ENCODE measurements at places on chromosomes 3 and 15. TPM values are rescaled to one million over a fixed set of nuclear protein-coding genes. Genes with fewer than 3 reads are reported as not detected.

DNA sequence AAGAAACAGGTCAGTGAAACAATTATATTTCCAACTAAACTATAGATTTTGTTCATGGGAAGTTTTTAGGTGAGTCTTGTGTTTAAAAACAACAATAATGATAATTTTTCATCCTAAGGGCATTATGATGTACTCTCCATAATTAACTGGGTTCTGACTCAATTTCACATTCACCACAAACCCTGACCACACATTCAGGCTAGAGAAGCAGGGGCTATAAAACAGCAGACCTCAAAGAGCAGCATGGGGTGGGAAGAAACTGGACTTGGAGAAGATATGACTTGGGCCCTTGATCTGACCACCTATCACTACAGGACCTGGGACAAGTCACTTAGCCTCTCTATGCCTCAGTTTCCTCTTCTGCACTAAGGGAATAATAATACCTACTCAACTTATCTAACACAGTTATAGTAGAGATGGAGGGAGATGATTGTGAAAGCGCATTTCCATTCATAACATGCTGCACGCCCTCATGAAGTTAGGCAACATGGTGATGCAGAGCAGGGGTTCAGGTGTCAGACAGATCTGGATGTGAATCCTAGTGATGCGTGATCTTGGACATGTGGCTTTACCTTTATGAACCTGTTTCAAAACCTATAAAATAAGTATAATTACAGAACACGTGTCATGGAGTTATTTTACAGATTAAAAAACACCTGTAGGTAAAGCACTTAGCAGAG is 63.0 kb upstream of the ACP3 start:
- no peak overlapping the region for H3K4me3 ChIP-seq
- no peaks in the 10 kb centered on the region for H3K36me3 ChIP-seq
- DNase-seq, result no peak
- no peaks in the 10 kb centered on the region for H3K4me1 ChIP-seq
- no peaks in the 10 kb centered on the region for H3K27me3 ChIP-seq
- H3K27ac ChIP-seq, result no peak overlapping the region

- no peaks in the 10 kb centered on the region for H3K27me3 ChIP-seq
- peak overlapping the region; percentile 27 for H3K27ac ChIP-seq
- H3K36me3 ChIP-seq, result no peaks in the 10 kb centered on the region
- no peak overlapping the region for H3K4me3 ChIP-seq
These were observed 89.4 kb downstream of the PLOD2 start for GRCh38 chr3:146071632-146072031.

DNA sequence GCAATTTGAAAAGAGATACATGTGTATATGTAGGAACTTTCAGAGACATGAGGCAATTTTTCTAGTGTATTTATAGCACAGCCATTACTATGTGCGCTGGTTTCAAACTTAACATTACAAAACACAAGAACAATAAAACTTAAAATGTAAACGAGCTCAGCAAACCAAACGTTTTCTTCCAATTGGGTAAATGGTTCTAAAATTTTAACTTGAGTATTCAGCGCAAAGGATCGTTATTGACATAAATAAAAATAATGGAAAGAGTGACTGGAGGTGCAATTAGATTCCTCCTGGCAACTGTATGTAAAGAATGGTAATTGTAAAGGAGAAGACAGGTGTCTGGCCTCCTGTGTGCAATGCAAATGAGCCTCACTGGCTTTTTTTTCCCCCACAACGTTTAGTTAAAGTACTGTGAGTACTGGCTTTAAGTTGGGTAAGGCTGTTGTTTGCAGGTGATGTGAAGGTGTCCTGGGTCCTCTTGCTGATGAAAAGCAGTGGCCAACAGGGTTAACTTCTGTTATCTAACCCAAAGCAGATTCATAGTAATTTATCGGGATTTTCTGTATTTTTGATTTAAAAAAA is 14.1 kb upstream of the GADL1 start:
- no peaks in the 10 kb centered on the region for H3K36me3 ChIP-seq
- DNase-seq, result no peak

- no peak for DNase-seq
- H3K27me3 ChIP-seq, result no peaks in the 10 kb centered on the region
- H3K4me3 ChIP-seq, result no peak overlapping the region
- no peak overlapping the region for H3K27ac ChIP-seq
These were observed 17.8 kb upstream of the IQCF6 start for GRCh38 chr3:51796854-51797253.

DNA sequence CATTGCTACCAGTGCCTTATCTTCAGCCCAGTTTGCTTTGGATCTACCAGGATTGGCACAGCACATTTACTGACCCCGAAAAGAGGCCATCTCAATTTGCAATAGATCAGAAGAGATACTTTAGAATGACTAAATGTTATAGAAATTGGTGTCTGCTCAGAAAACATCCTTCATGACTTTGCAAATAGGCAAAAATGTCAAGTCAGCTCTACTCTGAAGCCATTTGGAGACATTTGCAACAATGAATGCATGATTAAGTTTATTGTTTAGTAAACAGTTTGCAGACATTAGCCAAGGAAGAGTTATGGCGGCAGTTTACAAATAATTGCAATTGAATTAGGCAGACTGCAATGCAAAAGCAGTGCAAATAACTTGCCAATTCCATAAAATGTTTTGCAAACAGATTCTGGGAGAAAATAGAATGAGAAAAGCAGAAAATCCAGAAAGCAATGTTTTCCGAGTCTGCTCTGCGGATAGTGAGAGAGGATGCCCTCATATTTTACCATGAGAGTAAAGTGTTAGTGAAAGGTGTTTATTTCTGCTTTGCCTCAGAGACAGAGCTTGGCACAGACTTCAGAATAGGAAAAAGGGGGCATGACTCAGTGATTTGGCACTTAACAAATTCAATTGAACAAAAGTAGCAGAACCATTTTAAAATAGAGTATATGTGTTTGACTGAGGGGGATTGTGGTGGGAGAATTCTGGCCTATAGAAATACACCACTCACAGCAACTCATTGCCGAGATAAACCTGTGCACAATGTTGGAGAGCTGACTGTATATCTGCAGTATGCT is 334.9 kb upstream of the NR2F2 start:
- no peaks in the 10 kb centered on the region for H3K4me1 ChIP-seq
- no peak for DNase-seq
- no peak overlapping the region for H3K4me3 ChIP-seq
- H3K27ac ChIP-seq, result no peak overlapping the region
- no peaks in the 10 kb centered on the region for H3K36me3 ChIP-seq

The GOLGA8K gene
- 0.36 TPM for total RNA-seq

The C3orf20 gene
- 0.16 TPM for total RNA-seq

The NR2E3 gene
- 0.14 TPM for total RNA-seq

DNA sequence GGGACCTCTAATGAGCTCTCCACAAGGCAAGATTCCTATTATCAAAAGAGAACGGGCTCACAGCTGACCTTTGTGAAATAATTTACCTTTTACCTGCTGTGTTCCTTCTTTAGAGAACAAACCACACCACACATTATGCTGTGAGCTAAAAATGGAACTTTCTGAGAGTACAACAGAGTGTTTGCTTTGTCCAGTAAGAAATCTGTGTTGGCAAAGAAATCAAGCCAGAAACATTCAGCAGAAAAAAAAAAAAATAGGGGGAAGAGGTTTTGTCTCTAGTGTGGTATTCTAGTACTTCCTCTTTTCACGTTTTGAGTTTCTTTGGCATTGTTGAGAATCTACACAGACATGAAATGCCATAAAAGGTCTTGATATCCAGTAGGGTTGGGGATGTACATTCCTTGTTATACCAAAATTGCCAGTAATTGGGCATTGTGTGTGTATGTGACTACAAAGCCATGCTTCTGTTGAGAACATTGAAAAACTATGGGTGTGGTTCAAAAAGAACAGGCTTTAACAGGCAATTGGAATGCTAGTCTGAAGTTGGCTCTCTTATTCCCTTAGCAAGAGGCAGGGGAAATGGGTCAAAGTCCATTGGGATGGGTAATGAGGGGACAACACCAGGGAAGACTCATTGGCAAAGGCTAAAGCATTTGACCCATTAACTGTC is 273.5 kb downstream of the NEK10 start:
- no peak overlapping the region for H3K27ac ChIP-seq
- H3K4me3 ChIP-seq, result no peak overlapping the region
- no peaks in the 10 kb centered on the region for H3K27me3 ChIP-seq
- H3K4me1 ChIP-seq, result no peaks in the 10 kb centered on the region
- no peaks in the 10 kb centered on the region for H3K36me3 ChIP-seq
- no peak for DNase-seq

The RASGRP1 gene
- 0.33 TPM for total RNA-seq

- H3K4me3 ChIP-seq, result no peak overlapping the region
- H3K36me3 ChIP-seq, result no peaks in the 10 kb centered on the region
- no peaks in the 10 kb centered on the region for H3K27me3 ChIP-seq
- DNase-seq, result no peak
These were observed 187.1 kb upstream of the LPP start for GRCh38 chr3:187966636-187967406.

DNA sequence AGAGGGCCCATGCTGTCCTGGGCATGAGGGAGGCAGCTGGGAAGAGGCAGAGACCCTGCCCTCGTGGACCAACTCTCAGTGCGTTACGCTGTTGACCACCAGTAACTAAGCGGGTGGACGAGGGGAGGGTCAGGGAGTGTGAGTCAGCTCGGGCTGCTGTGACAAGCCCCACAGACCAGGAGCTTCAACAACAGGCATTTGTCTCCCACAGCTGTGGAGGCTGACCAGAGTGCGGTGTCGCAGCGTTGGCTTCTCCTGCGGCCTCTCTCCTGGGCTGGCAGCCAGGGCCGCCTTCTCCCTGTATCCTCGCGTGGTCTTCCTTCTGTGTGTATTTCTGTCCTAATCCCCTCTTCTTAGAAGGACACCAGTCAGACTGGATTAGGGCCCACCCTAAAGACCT is 13.0 kb downstream of the EFCC1 start:
- H3K4me3 ChIP-seq, result no peak overlapping the region
- H3K27ac ChIP-seq, result peak overlapping the region; percentile 47
- no peak for DNase-seq

DNA sequence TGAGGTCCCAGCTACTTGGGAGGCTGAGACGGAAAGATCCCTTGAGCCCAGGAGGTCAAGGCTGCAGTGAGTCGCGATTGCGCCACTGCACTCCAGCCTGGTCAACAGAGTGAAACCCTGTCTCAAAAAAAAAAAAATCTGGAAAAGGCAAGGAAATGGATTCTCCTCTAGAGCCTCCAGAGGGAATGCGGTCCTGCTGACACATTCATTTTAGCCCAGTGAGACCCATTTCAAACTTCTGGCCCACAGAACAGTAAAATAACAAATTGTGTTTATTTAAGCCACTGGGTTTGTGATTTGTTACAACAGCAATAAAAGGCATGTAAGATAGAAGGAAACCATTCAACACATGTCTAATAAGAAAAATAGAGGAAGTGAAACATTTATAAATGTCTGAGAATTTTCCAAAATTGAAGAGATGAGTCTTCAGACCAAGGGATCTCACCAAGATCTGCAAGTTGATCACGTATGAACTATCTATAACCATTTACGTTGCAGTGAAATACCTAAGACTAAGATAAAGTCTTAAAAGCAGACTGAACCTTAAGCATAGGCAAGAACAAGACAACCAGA is at the start of gene HTR3E:
Gene HTR3E, plus strand, starts transcription at position 254 of the 573 bp plus-strand sequence. CDS start 466 bp downstream, outside the sequence.
- no peak within 1 kb of the TSS for H3K4me3 ChIP-seq
- H3K36me3 ChIP-seq, result no peaks in the 10 kb centered on the region
- DNase-seq, result no peak
- no peaks in the 10 kb centered on the region for H3K27me3 ChIP-seq
- H3K27ac ChIP-seq, result no peak within 1 kb of the TSS

The SACM1L gene
- 38.7 TPM for total RNA-seq

GRCh38 chr3:122937745-122938144 is 89.8 kb downstream of the SEMA5B start:
- DNase-seq, result no peak
- no peaks in the 10 kb centered on the region for H3K36me3 ChIP-seq
- no peaks in the 10 kb centered on the region for H3K27me3 ChIP-seq
- no peak overlapping the region for H3K27ac ChIP-seq
- H3K4me3 ChIP-seq, result no peak overlapping the region

DNA sequence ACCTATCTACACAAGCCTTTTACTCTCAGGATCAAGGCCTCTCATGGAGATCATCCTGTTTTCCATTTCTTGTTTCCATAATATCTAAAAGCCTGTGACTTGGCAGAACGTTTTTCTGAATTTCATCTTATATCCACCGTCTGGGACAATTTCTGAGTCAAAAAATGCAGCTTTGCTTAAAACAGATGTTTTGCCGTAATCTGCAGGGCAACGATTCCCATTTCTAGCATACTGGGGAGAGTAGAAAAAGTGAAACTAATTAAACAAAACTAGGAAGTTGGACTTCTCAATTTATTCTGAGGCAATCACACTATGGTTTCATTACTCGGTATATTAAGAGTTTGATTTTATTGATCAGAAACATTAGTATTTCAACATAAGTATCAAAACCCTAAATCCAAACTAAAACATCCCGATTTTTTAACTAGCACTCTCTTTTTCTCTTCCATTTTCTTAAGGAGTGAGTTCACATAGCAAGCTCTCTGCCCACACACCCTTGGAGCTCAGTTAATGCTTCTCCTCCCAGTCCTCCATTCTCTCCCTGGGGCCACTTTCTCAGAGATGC is 33.6 kb downstream of the SPATA12 start:
- H3K27ac ChIP-seq, result peak overlapping the region; percentile 50
- H3K4me1 ChIP-seq, result no peaks in the 10 kb centered on the region
- H3K36me3 ChIP-seq, result peaks cover 27% of the 10 kb centered on the region

DNA sequence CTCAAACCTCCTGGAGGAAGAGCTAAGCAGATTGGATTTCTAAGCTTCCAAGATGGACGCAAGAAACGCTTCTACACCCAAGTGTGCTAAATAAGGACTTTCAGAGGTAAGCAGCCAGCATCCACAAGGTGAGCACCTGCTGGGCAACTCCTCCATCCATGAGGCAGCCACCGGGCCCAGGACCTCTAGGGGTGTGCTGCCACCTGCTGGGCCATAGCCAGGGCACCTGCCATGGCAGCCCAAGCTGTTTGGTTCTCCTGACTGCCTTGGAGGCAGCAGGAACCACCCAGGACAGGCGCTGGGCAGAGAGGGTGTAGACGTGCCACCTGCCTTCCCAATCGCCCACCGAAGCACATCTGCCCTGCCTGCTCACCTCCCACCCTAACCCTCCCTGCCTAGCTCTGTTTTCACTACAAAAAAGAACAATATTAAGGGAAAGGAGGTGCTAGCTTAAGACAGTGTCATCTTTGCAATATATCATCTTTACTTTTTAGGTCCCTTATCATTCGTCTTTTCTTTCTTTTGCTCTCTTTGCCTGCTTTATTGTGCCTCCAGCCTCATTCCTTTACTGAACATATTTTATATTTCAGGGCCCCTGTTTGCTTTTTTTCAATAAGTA is 12.9 kb downstream of the C15orf62 start:
- DNase-seq, result no peak
- no peak overlapping the region for H3K27ac ChIP-seq
- no peak overlapping the region for H3K4me3 ChIP-seq
- no peaks in the 10 kb centered on the region for H3K27me3 ChIP-seq
- no peaks in the 10 kb centered on the region for H3K4me1 ChIP-seq

The SLC9C1 gene
- total RNA-seq, result not detected

- no peak for DNase-seq
- H3K4me3 ChIP-seq, result no peak overlapping the region
- H3K36me3 ChIP-seq, result no peaks in the 10 kb centered on the region
- H3K27me3 ChIP-seq, result no peaks in the 10 kb centered on the region
- peak overlapping the region; percentile 83 for H3K27ac ChIP-seq
These were observed 452.8 kb upstream of the THBS1 start for GRCh38 chr15:39127925-39128617.
